ENCODE measurements at places on chromosomes 6 and 20. TPM values are rescaled to one million over a fixed set of nuclear protein-coding genes. Genes with fewer than 3 reads are reported as not detected.

Gene PAK5
- total RNA-seq, result 0.31 TPM

Gene OR2B6
- total RNA-seq, result not detected

Gene LRRC73
- total RNA-seq, result 3.7 TPM

Gene TLDC2
- total RNA-seq, result not detected

Gene HLA-DRB5
- 14.0 TPM for total RNA-seq

Gene TOX2
- total RNA-seq, result 0.69 TPM

Gene RNF146
- 54.8 TPM for total RNA-seq

- no peaks in the 10 kb centered on the region for H3K27me3 ChIP-seq
- no peak for DNase-seq
- no peak overlapping the region for H3K4me3 ChIP-seq
Observed at GRCh38 chr6:1965596-1966224, 279.7 kb downstream of the GMDS start.

DNA sequence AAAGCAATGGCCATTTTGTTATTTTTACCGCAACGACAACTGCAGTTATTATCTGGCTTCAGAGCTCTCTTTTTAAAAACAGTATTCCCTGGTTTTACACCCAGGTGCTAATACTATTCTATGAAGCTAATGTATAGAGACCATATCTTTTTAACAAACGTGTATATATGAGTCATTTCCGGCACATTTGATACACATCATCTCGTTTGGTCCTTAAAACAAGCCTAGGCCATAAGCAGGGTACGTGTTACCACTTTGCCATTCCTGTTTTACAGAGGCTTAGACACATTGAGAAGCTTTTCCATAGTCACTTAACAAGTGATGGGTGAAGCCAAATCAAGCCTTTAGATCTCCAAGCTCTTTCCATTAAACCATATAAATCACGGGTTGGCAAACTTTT lies 5.5 kb downstream of the TRAF3IP2 start:
- no peak for DNase-seq
- H3K4me1 ChIP-seq, result peaks cover 22% of the 10 kb centered on the region
- H3K27me3 ChIP-seq, result no peaks in the 10 kb centered on the region
- H3K4me3 ChIP-seq, result no peak overlapping the region
- H3K27ac ChIP-seq, result no peak overlapping the region

- DNase-seq, result no peak
- no peaks in the 10 kb centered on the region for H3K36me3 ChIP-seq
- no peak overlapping the region for H3K27ac ChIP-seq
- no peaks in the 10 kb centered on the region for H3K4me1 ChIP-seq
- H3K4me3 ChIP-seq, result no peak overlapping the region
- no peaks in the 10 kb centered on the region for H3K27me3 ChIP-seq
Observed at GRCh38 chr6:77987035-77987384, 334.2 kb downstream of the MEI4 start.

DNA sequence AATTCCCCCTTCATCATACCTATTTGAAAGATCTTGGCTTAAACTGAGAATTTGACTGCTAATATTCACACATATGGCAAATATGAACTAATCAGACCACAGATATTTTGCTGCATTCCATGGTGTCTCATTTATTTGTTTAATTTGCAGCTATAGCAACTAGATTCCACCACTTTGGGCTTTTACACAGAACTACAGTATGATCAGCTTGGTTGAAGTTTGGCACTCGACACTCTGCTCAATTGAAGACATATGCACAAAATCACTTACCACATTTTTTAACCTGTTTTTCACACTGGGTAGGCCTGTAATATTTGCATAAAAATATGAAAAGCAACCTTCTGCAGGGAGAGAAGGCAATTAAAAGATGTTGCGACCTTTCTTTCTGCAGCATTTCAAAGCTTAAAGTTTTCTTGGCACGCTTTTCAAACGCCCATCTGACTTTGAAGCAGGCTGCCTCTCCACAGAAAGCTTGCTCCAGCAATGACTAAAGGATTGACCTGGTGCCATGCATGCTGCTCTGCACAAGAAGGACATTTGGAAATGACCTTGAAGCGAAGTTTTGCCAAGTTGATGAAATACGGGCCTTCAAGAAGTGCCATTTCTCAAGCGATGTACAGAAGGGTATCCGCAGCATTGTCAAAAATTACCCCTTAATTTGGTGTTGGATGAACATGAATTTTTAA lies 126.7 kb downstream of the AIG1 start:
- H3K27ac ChIP-seq, result no peak overlapping the region
- H3K4me1 ChIP-seq, result peaks cover 3% of the 10 kb centered on the region
- no peaks in the 10 kb centered on the region for H3K27me3 ChIP-seq
- no peak overlapping the region for H3K4me3 ChIP-seq

Data from ovary (tissue), 10 donors.